NCI-H1417 treated with DMSO at 0.1 percent for 48 hours (cell line): ENCODE measurements at places on chromosomes 16 and 17.

DNA sequence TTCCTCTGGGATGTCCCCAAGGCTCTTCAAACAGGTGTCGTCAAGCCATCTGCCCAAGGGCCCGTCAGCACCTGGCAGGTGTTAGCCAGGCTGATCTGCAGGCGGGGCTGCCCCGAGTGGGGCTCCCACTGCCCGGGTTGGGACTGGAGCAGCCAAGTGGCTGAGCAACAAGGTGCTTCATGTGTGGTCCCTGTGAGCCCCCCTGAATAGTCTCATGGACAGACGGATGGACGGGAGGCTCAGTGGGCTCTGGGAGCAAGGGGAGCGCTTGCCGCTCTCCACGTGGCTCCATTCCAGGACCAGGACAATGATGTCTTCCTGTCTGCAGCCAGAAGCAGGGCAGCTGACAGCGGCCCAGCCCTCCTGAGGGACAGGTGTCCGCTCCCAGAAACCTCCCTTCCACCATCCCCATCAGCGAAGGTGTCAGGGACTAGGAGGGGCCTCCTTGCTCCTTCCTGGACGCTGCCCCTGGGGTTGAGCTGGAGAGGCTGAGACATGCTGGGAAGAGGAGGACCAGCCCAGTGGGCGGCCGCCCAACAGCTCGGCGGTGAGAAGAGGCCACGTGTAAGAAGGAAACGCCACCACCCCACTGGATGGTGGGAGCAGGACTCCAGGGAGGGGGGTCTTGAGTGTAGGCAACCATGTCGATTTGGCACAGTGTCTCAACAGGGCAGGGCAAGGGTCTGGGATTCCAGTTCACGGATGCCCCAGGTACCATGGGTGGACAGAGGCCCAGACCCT is 9.6 kb downstream of the SNAI3 start:
- DNase-seq = no peak

GRCh38 chr17:61161615-61162134 is 238.0 kb upstream of the TBX2 start:
- DNase-seq = no peak

GRCh38 chr17:35089586-35090296 is 26.2 kb upstream of the RFFL start:
- no peak for DNase-seq

GRCh38 chr17:42564815-42565522 is 1.9 kb upstream of the MLX start:
- DNase-seq = no peak

DNA sequence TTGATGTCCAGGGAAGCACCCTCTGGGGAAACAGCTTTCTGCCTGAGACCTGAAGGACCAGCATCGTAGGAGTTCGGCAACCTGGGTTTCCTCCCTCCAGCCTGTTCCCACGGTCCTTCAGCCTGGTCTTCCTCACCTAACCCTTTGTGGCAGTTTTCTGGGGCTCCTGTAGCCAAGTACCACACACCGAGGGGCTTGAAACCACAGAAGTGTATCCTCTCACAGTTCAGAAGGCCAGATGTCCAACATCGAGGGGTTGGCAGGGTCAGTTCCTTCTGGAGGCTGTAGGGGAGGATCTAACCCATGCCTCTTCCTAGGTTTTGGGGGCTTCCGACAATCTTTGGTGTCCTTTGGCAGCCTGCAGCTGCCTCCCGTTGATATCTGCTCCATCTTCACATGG is 381.0 kb upstream of the TNRC6C start:
- DNase-seq = no peak

- DNase-seq = no peak
Observed at GRCh38 chr17:32998887-32999228, 7.2 kb downstream of the SPACA3 start.

DNA sequence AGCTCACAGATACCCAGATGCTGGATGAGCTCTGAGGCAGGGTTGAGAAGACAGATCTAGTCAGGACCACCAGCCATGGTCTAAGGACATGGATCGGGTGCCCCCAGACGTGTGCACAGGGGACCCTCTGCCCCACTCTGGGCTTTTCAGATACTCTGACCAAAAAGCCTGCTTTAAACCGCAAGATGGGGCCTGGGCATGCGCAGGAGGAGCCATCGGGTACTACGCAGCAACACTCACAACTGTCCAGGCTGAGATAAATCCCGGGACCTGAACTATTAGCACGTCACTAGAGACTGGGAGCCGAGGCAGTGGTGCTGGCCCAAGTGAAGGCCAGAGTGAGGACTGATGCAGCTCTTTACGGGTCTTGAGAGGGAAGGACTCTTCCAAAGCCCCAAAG is 32.9 kb downstream of the SCNN1G start:
- DNase-seq = no peak

- DNase-seq = no peak
Observed at GRCh38 chr17:7262935-7263800, 890 bp upstream of the CLDN7 start.

- no peak for DNase-seq
Observed at GRCh38 chr17:75352079-75352569, 53.4 kb downstream of the GRB2 start.

- no peak for DNase-seq
Observed at GRCh38 chr16:81992859-81993258, 18.4 kb downstream of the SDR42E1 start.

DNA sequence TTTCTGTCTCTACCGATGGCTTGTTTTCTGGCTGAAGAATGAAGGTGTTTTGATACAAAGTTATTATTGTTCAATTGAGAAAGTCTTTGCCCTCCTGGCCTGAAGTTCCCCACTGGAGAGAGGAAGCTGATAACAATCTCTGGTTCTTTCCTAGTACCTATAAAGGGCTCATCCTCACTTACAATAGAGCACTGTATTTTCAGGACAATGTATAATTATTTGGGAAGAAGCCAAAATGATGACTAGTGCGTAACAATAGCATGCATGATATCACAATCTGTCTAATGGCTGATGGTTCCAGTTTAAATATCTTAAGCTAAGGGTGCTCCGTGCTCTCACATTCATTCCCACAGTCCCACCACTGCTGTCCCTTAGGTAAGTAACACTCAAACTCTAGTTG is 230.7 kb downstream of the IRX3 start:
- DNase-seq = no peak

- no peak for DNase-seq
Observed at GRCh38 chr17:80389011-80389995, 25.7 kb upstream of the ENDOV start.

DNA sequence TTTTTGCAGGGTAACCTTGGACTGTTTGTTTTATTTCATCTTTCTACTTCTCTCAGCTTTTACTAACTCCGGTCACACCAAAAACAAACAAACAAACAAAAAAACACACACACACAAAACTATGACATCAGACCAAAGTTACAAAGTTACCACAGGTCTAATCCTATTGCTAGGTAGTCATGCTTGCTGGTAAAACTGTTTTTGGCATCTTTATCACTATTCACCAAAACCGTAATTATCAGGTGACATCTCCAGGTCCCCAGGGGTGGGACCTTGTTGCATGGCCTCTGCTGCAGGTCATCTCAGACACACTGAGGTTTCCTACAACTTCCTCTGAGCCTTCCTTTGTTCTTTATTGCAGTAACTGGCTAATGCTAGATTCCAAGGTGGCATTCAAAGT is 162.3 kb downstream of the ABCA8 start:
- no peak for DNase-seq

DNA sequence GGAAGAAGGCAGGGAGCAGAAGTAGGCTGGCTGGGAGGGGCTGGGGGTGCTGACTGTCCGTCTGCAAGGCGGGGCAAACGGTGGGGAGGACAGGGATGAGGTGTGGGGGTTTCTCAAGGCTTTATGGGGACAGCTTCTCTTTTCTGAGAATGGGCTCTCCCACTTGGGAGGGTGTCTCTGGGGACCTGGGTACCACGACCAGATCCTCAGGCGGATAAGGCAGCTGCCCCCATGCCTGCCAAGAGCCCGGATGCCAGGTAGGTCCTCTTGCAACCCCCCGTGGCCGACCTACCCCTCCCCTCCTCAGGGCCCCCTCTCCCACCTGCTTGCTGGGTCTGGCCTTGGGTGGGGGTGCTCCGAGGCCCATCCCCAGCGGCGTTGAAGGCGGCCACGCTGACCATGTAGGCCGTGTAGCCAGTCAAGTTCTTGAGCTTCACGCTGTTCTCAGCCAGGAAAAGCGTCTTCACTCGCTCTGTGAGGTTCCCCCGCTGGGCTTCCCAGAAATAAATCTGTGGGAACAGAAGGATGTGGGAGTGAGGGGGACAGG is 56.4 kb upstream of the CDC42EP4 start:
- DNase-seq = no peak

- no peak for DNase-seq
Observed at GRCh38 chr17:65154770-65155589, 17.8 kb downstream of the RGS9 start.

DNA sequence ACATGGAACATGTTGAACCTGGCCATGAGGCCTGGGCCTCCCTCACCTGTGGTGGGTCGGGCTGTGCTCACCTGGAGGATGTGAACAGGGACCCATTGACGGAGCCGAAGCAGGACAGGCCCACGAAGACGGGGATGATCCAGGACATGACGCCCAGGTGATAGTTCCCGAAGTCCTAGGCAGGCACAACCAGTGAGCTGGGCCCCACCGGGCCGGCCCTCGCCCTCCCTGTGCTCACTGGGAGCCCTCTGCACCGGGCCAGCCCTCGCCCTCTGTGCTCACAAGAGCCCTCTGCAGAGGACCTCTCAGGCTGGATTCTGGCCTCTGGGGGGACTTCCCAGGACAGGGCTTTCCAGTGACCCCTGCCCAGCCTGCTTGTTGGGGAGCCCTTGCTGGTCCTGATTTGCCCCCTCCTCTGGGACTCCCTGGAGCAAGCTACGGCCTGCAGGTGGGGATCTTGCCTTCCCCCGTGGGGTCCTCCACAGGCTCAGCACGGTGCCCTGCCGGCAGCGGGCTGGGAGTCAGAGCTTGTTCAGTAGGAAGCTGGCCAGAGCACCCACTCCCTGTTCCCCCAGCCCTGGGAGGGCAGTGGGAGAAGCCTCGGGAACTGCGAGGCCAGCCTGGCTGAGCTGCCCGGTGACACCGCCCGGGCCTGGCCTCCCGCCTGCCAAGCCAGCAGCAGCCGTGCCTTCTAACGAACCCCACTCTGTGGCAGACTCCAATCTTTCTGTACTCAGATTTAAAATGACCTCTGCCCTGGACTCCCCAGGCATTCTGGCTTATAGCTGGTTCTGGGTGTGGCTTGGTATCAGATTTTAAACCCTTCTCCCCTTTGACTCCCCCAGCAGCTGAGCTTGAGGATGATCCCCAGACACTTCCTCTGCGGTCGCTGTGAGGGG is 30.4 kb downstream of the SLC7A5 start:
- DNase-seq = no peak

GRCh38 chr16:49674351-49674851 is 181.5 kb downstream of the ZNF423 start:
- no peak for DNase-seq

DNA sequence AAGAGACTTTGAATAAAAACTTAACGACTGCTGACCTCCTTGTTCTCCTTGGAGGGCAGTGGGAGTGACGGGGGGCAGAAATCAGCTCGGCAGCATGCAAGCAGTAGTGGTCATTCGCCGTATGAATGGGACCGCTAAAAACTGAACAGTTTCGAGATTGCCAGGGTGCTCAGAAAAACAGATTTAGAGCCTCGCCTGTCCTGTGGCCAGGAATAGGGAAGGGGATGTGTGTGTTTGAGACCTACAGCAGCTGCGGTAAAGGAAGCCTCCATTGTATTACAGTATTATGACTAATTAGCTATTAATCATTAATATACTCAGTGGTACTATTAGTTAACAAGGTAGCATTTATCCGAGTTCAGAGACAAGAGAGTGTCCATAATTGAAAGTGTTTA is 670 bp upstream of the ZNF652 start:
- DNase-seq = no peak

- no peak for DNase-seq
Observed at GRCh38 chr16:72590151-72590937, 418.4 kb upstream of the PMFBP1 start.

GRCh38 chr16:49576173-49576494 is 202.5 kb downstream of the C16orf78 start:
- no peak for DNase-seq

- DNase-seq = no peak
Observed at GRCh38 chr16:1076801-1077576, 4.4 kb downstream of the SSTR5 start.

- DNase-seq = no peak
Observed at GRCh38 chr17:17388657-17389496, 85.7 kb downstream of the NT5M start.

GRCh38 chr17:7886227-7887037 is 2.2 kb upstream of the CHD3 start:
- DNase-seq = no peak

GRCh38 chr16:8950580-8951077 is 13.1 kb downstream of the USP7 start:
- no peak for DNase-seq

- DNase-seq = no peak
Observed at GRCh38 chr16:50547340-50548124, 664 bp upstream of the NKD1 start.

DNA sequence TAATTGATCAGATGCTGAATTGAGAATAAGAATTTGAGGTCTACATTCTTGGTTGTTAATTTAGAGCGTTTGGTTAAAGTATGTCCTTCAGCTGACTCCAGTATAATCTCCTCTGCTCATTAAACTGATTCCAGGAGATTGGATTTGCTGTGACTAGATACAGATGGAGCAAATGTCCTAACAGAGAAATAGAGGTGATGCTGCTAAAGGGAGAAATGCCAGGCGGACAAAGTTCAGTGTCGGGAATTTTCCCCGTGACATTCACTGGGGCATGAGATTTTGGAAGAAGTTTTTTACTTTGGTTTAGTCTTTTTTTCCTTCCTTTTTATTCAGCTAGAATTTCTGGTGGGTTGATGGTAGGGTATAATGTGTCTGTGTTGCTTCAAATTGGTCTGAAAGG is 19.0 kb downstream of the PRKAR1A start:
- no peak for DNase-seq

DNA sequence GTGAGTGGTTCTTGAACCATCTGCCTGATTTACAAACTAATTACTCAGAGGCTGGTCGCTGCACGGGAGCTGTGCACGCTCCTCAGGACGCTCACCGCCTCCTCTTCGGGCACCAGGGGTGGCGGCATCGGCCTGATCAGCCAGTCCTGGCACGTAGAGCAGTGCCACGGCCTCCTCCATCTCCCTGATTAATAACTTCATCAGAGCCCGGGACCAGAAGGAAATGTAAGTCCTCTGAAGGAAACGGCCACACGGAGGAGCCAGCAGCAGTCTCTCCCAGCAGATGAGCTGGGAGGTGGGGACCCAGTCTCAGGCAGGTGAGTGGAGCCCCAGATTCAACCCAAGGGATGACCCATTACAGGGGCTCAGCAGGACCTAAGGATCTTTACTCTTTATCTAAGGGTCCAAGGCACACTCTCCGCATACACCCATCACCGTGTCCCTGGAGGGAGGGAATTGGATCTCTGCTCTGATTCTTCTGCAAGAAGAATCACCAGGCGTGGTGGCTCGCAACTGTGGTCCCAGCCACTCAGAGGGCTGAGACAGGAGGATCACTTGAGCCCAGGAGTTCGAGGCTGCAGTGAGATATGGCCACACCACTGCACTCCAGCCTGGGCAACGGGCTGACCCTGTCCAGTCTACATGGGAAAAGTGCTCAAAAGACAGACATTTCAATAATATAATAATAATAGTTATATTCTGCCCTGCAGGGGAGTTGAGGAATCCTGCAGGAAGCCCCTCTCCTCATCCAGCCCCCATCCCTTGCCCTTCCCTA is 366.5 kb downstream of the SEC14L1 start:
- DNase-seq = no peak
